Activated CD4-positive, alpha-beta T cell treated with anti-CD3 and anti-CD28 coated beads, Interleukin-2, amount 50 U/mL, for 24 hours (primary cell): ENCODE measurements at places on chromosomes 7 and 10.

GRCh38 chr7:83149466-83149865, 13.2 kb downstream of the PCLO start:
- DNase-seq: no peak

- no peak for DNase-seq
Measured at GRCh38 chr7:111729483-111729882, 167.2 kb upstream of the IMMP2L start.

DNA sequence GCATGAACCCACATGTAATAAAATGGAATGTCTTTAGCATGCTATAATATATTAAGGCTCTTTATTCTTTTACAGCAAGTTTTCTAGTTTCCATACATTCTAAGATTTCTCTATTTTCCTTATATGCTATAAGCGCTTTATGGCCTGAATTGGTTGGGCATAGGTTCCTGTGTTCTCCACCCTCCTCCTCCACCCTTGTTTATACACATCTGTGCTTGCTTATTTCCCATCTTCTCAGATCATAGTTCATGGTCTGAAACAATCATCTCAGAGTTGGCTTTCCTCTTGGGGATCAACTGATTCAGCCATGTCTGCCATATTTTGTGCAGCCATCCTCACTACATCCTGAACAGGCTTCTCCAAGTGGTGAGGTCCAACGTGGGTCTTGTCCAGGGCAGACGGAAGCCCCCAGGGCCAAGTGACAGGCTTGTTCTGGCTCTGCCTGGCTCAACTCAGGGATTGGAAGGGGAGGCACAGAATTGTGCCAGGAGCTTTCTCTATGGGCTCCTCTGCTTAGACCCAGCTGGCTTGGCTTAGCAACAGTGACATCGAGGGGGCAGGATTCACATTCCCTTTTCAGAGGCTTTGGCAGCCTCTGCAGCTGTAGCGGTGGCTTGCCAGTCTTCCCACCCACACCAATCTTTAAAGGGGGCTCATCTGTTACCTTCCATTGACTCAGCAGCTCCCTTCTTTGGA, 327.3 kb downstream of the PTEN start:
- no peak for DNase-seq

GRCh38 chr10:90458054-90458453, 399.8 kb downstream of the HTR7 start:
- no peak for DNase-seq

DNA sequence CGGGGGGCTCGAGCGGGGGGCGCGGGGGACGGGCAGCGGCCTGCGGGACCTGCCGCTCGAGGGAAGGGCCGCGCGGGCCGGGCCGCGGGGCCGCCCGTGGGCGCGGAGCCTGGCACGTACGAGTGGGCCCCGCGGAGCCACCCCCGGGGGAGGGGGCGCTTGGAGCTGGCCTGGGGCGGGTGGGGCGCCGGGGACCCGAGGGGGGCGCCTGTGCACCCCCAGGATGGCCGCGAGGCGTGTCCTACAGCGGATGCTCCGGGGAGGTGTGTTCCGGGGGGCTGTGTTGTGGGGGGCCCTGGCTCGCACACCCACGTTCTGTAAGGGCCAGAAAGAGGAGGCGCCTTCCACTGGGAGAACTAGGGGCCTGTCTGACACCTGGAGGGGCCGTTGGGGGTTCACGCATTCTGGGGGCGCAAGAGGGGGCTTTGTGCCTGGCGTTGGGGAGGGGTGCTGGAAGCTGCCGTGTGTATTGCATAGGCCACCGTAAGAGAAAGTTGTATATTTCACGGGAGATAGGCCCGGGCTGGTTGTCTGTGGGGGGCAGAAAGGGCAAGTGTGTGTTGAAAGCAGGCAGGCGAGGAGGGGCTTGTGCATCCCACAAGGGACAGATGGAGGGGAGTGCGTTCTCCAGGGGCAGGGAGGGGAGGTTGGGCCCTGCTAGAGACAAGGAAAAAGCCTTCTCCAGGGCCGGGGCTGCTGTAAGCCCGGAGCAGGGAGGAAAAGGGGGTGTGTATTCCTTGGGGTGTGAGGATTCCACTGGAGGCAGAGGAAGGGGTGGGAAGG, 663 bp downstream of the VPS37D start:
- DNase-seq: no peak

- no peak for DNase-seq
Measured at GRCh38 chr10:26243351-26243720, 26.8 kb downstream of the GAD2 start.

DNA sequence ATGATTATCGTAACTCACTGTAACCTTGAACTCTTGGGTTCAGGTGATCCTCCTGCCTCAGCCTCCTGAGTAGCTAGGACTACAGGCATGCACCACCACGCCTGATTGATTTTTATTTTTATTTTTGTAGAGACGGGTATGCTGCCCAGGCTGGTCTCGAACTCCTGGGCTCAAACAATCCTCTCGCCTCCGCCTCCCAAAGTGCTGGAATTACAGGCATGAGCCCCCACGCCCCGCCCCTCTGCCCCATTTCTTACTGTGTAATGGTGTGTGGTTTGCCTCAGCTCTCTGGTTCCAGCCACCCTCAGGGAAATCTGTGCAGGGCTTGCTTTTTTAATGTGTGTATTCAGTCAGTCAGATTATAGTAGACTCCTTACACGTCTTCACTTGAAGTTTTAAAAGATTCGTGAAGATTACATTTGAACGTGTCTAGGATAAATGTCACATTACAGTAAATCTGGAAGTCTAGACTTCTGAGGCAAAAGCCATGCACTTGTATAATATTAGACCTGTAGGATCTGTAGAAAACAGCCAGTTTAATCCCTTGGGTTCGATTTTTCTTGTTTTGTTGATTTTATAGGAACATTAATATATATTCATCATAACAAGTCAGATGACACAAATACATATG, 276.2 kb downstream of the CAMK1D start:
- DNase-seq: no peak

- no peak for DNase-seq
Measured at GRCh38 chr7:22110881-22111280, 165.2 kb upstream of the CDCA7L start.

- DNase-seq: no peak
Measured at GRCh38 chr7:150356265-150356897, 12.2 kb upstream of the REPIN1 start.

DNA sequence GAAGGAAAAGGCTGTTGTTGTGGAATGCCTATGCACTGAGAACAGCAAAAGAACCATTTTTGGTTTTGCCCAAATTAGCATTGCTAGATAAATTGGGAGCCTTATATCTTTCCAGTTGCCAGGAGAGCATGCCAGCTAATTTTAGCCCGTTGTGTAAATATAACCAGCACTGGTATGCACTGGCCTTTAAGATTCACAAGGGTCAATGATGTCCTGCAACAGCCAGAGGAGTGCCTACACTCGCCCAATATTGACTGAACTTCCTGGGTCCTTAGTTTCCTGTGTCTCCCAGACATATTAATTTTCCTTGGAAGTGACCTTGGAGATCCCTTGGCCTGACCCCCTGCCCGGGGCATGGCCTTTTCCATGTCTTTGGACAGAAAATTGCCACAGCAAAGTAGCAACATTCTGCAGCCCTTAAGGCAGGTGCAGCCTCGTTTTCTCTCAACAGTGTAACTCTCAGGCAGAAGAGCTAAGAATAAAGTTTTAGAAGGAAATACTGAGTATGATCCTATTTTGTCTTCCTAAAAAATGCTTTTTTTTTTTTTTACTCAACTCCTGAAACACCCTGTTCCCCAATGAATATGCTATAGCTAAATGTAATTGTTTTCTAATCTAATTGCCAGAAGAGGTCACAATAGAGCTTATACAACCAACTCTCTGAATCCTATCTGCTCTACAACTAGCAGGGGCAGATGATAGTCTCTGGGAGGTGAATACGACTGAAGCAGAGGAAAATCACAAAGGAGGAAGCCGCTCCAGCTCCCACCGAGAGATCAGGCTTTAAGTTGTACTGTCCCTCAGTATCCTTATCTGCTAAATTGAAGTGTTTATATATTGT, 131.9 kb upstream of the PCGF5 start:
- DNase-seq: no peak

DNA sequence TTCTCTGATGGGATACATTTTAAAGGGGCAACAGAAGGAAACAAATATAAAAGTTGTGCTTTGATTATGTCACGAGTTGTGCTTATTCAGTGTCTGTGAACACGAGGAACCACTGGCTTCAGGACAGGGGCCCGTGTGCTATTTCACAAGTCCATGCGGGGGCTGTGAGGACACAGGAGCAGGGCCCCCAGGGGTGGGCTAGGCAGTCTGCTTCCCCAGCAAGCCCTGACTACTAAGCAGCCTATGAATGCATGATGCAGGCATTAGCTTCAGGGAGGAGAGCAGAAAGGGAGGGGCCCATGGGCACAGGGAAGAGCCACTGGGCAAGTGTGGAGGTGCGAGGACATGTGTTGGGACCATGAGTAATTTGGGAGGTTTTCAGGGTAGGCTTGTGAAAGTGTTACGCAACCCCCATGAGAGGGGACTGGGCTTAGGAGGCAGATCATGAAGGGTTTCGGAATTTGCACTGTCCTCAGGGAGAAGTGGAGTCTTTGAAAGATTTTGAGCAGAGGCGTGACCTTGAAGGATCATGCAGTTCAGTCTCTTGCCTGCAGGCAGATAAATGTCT, 424.9 kb downstream of the CALN1 start:
- no peak for DNase-seq

DNA sequence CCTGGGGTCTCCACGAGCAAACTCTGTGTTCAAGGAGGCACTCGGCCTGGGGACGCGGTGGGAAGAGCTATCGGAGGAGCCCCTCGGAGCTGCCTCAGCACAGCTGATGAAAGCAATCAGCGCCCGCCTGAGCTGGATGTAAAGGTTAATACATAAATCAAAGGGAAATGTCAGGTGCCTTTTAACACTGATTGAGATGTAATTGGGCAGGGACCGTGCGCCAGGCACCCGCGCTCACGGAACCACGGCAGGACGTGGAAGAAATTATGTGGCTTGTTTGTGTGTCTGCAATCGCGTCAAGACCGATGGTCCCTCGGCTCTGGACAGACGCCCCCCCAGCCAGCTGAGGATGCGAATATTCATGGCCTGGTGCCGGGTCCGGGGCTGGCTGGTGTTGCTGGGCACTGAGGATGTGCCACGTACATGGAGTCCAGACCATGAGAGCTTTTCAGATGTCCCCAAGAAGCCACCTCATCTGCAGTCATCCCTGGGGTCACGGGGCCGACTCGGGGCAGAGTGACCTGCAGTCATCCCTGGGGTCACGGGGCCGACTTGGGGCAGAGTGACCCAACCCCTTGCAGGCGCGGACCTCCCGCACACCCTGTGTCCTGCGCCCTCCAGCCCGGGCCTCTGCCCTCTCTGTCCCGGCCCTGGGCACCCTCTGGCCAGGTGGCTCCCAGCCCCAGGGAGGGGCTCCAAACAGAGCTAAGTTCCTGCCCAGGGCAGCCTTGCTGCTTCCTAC, 15.6 kb downstream of the FOXL3 start:
- DNase-seq: no peak

DNA sequence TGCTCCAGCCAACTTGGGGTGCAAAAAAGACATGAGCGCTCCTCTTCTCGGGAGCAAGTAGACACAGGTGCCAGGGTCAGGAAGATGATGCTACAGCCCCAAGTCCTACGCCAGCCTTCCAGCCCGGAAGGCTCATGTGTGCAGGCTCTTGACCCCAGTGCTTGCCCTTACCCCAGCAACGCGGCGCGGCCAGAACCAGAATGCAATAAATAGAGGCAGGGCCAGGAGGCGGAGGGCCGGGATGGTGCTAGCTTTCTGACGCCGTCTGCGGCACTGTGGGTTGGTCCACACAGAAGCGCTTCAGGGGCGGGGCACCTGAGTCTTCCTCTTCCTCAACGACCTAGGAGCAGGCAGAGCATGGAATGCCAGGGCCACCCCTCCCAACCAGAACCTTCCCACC, 15.0 kb upstream of the BAZ1B start:
- no peak for DNase-seq

DNA sequence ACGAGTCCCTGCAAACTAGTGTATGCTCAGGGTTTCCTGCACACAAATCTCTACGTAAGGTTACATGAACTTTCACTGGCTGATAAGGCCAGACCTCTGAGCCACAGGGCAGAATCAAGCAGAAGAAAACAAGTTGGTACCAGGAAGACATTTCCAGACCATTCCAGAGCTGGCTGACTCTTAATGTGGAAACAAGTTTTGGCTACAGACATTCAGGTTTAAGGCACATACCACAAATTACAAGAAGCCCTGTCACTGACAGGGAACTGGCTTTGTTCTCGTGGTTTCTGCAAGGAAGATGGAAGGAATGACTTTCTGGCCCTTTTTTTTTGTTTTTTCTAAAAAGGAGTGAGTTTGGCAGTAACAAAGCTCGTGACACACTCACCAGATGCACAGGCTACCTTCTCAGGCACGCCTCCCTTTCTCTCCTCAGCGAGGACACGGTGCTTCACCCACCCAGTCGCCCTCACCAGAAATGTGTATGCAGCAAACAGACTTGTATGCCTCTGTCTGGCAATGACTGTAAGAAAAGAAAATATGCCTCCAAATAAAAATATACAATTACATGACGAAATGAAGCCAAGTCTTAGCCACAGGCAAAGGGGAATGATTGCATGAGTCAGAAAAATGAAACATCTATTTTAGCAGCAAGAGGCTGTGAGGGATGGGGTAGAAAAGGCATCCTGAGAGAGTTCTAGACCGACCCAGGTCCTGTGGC, 22.6 kb downstream of the PLAC9 start:
- no peak for DNase-seq

GRCh38 chr7:121410829-121411596, 14.9 kb upstream of the FAM3C start:
- DNase-seq: no peak

GRCh38 chr10:31272841-31273240, 46.2 kb upstream of the ZEB1 start:
- DNase-seq: no peak

- peak; percentile 13 for DNase-seq
Measured at GRCh38 chr10:71486484-71487114, 89.9 kb downstream of the CDH23 start.

GRCh38 chr7:43758822-43759683, 573 bp downstream of the BLVRA start:
- peak; percentile 33 for DNase-seq

GRCh38 chr7:2601065-2601464, 30.7 kb upstream of the TTYH3 start:
- DNase-seq: no peak

DNA sequence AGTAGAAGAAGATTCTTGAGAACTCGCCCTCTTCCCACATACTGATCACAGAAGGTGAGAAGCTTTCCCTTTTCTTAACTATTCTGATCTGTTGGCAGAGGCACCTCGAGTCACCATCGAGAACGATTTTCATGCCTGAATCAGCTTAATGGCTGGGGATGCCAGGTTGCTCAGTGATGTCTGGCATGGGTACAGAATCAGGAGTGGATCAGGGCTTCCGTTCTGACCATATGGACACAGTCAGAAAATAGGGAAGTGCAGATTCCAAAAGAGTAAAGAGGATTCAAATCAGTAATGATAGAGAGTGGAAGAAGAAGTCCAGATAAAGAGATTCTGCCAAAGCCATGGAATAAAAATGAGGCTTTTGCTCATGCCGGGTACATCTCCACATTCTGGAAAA, 52.0 kb upstream of the GRB10 start:
- DNase-seq: no peak
